ENCODE measurements at places on chromosomes 7 and 10. TPM values are rescaled to one million over a fixed set of nuclear protein-coding genes. Genes with fewer than 3 reads are reported as not detected.

AMZ1 gene
- 9.6 TPM for total RNA-seq

GSAP gene
- 1.9 TPM for total RNA-seq

VSTM4 gene
- 6.4 TPM for total RNA-seq

SH2D4B gene
- not detected for total RNA-seq

KNDC1 gene
- total RNA-seq: 0.72 TPM

TNS3 gene
- 320 TPM for total RNA-seq

WASL gene
- 35.5 TPM for total RNA-seq

LIPK gene
- total RNA-seq: not detected

PLEKHS1 gene
- total RNA-seq: not detected

SKIDA1 gene
- total RNA-seq: 2.0 TPM

NODAL gene
- 0.49 TPM for total RNA-seq
